ENCODE measurements at places on chromosomes 5 and 9.

- no peak for DNase-seq
Measured at GRCh38 chr9:105438141-105438806, 9.6 kb upstream of the FSD1L start.

DNA sequence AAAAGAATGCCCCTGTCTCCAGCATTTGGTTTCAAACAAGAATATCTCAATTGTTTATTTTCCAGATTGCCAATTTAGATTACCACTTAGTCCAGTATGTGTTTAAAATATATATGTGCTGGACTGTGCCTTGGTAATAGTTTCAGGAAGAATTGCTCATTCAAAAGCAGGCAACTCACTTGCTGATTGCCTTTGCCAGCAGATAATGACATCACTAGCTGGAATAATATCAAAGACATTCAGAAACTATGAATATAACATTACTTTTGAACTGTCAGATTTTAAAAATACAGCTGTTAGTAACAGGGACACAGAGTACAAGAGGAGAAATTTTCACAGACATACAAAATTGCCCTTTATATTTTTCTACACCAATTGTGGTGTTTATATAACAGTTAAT, 96.0 kb upstream of the ITGA2 start:
- DNase-seq, result peak; percentile 81

- DNase-seq, result no peak
Measured at GRCh38 chr5:83220331-83220730, 143.0 kb downstream of the XRCC4 start.

DNA sequence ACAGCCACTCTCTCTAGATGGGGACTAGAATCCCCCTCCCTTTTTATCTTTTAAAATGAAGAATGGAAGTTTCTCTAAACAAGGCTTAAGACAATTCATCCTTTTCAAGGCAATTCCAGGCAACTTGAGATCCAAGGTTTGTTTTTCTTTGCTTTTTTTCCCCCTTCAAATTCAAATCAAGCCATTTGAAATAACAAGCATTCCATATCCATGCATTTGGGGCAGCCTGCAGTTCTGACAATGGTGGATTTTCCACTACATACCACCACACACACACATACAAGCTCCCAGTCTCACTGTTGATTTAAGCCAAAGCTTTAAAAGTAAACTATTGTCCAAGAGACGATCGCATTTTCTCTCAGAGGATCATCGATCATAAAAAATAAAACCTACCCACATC, 424 bp downstream of the INSYN2B start:
- DNase-seq, result no peak

DNA sequence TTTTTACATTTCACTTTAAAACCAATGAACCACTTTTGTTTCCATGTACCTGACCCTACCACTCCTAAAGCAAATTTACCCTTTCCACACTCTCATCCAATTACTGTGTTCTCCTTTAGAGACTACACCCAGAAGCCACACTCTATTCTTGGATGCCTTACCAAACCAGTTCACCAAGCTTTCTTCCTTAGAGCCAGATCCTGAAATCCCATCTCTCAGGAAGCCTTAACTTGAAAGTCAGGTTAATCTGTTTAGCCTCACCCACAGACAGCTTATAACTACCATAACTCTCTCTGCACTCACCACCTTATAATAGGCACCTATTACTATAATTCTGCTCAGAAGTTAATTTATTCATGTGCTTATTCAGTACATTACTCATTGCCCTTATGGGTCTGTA, 4.3 kb downstream of the CSNK1A1 start:
- no peak for DNase-seq

- no peak for DNase-seq
Measured at GRCh38 chr9:12194731-12195130, 498.5 kb upstream of the TYRP1 start.

DNA sequence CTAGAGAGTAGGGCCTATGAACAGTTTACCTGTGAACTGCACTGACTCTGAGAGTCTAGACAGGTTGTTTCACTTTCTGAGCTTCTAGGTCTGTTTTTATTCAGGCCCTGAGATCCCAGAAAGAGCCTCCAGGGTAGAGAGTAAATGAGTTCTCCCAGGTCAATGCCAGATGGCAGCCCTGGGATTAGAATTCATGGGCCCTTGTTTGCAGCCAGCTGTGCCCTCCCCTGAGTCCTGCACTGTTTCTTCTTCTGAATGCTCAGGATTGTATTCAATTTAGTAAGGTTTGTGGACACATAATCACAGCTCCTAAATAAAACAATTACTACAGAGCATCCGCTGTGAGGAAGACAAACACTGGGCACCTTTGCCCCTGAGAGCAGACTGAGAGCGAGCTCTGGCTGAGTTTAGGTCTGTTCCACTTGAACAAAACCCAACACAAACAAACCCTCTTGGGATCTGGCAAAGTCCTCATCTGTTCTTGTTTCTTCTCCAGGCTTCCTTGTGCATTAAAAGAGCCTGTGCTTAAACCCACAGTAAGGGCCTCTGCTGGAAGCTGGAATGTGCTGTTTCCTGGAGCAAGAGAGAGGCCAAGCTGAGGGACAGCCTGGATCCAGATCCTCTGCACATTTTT, 29.9 kb downstream of the FAM219A start:
- no peak for DNase-seq

- no peak for DNase-seq
Measured at GRCh38 chr5:111887706-111888105, 130.7 kb upstream of the NREP start.

- DNase-seq, result no peak
Measured at GRCh38 chr9:649128-650074, 192.1 kb upstream of the DMRT1 start.

- DNase-seq, result peak; percentile 93
Measured at GRCh38 chr9:88011005-88011766, 36.9 kb upstream of the CDK20 start.

DNA sequence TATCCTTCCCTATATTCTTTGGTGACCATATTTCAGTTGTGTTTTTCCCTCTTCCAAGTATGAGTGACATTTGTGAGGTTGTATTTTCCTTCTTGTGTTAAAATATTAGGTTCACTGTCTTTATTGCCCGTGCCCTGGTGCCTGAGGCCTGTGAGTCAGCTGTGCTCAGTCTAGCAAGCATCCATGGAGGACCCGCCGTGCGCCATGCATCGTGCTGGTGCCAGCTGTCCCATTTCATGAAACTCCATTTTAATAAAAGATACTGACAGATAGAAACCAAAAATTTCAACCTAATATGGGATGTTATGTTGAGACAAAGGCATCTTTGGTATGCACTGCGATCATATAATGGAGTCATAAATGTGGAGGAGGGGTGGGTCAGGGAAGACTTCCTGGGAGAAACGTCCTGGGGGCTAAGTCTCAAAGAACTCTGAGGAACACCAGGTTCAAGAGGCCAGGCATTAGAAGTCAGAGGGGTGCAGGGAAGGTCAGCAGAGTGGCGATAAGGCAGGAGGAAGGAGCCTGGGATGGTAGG, 34.0 kb upstream of the FGF1 start:
- no peak for DNase-seq

DNA sequence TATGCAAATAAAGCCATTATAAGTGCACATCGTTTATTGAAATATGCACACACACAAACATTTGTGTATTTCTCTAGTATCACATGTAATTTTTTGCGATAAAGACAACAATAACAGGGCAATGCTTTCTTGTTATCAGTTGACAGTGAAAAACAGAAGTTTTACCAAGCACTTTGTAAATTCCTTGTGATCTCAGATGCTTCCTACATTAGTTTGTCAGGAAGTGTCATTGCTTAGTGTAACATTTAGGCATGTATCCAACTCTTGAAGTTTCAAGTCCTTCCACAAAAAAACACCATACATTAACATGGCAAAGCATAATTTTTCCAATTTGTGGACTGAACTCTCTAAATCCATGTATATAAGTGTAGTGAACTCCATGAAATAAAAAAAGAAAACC, 46.4 kb downstream of the MOCS2 start:
- DNase-seq, result no peak

DNA sequence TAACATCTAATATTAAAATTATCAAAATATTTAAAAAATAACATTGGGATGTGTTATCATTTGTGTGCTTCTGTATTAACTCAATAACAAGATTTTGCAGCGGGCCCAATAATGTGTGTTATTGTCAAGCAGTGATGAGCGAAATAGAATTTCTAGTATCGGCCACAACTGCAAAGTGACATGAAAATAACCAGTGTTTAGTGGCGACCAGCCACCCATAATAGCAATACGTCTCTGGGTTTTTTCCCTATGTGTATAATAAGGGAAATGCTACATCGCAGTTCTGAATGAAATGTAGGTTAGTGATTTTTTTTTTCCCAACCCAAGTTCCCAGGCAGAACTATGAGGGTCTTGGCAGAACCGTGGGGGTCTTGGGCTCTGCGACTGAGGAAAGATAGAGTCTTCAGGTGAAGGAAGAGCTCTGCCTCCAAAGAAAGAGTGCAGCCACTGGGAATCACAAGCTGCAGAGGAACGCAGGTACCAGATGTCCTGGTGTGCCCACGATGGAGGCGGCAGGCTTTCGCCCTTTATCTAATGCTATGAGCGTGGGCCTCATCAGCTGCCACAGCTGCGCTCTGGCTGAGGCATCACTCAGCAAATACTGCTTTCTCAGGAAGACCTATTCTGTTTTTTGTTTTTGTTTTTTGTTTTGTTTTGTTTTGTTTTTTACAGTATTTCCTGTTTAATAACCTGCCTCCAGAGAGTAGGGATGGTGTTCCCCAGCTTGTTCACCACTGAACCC, 235.0 kb downstream of the ROR2 start:
- no peak for DNase-seq

DNA sequence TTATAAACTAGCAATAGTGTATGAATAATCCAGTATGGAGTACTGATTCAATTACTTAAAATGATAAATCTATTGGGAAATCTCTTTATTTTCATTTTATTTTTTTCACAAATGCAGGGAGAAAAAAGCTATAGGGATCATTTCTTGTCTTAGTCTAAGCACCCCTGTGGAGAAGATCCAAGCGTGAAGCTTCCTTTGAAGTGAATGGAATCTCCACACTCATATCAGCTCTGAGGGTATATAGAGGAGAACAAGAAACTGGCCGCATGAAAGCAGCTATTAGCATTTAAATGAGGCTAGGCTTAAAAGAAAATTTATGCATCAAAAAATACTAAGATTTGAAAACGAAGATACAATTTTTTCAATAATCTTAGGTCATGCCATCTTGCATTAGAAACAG, 12.9 kb upstream of the PAM start:
- no peak for DNase-seq

- DNase-seq, result no peak
Measured at GRCh38 chr5:32362527-32362926, 49.8 kb upstream of the MTMR12 start.

DNA sequence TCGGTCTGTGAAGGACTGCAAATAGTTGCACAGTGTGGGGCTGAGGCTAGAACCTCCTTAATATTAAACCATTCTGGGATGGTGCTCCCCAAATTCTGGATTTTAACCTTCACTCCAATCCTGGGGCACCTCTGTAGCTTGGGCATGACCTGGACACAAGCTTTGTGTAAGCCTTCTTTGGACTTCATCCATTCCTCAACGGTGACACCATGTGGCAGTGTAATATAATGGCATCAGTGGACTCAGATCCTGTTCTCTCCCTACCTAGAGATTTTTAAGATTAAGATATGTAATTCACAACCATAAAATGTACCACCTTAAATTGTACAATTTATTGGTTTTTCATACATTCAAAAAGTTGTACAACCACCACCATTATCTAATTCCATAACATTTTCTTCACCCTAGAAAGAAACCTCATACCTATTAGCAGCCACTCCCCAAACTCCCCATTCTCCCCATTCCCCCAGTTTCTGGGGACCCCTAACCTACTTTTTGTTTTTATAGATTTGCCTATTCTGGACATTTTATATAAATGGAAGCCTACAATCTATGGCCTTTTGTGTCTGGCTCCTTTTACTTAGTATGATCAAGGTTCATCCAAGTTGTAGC, 4.8 kb upstream of the PLGRKT start:
- DNase-seq, result peak; percentile 83

DNA sequence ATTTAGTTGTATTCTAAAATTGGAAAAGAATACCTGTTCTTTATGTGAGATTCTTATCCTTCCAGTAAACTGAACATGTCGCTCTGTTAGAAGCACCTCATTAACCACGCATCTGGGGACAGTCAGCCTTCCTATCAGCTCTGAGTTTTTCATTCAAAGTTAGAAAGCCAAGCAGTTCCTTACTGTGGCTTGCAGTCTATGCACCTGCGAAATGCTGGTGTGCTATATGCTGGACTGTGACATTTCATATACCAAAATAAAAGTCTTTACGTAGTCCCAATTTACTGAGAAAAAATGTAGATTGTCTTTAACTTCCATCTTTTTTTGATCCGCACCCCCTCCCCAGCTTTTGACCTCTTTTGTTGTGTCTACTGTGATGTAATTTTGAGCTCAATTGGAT, 4.3 kb downstream of the ANP32B start:
- no peak for DNase-seq

DNA sequence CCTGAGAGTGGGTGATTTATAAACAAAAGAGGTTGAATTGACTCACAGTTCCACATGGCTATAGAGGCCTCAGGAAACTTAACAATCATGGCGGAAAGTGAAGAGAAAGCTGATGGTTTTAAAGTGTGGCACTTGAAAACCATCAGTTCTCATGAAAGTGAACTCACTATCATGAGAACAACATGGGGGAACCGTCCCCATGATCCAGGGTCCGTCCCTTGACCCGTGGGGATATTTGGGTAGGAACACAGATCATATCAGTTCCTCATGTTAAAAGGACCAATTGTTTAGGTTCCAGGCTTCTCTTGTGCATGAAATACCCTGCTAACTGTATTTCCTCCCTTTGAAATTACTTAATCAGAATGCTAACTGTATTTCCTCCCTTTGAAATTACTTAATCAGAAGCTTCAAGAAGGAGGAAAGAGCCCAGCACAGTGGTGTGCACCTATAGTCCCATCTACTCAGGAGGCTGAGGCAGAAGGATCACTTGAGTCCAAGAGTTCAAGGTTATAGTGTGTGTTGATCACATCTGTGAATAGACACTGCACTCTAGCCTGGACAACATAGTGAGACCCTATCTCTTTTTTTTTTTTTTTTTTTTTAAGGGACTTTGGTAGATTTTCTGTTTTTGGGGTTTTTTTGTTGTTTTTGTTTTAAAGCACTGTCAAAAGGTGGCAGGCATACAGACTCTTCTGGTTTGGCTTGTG, 24.8 kb downstream of the TTC1 start:
- DNase-seq, result no peak

- no peak for DNase-seq
Measured at GRCh38 chr9:126453156-126453963, 126.7 kb downstream of the MVB12B start.

DNA sequence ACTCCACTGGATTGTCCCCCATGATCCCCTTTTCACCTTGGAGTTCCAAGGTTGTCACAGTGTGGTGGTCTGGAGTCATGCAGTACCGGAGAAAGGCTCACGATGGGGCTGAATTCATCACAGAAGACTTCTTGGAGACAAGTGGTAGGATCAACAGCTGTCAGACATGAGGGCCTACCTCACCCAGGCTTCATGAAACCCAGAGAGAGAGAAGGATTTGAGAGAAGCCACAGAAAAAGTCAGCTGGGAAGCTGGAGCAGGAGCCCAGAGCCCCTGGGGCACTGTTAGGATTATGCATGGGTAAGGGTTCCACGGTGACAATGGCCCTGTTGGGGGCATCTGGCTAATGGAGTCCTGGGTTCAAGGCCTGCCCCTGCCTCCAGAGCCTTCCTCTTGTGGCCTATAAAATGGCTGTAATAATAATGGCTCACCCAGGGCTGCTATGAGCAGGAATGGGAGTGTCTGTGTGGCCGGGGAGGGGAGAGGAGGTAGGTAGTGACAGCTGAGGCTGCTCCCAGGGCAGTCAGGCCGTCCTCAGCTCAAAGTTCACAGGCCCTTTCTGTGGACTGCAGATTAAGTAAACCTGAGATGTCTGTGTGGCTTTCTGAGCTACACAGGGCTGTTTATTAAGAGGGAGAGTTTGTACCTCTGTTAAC, 910 bp downstream of the TRIM14 start:
- peak; percentile 88 for DNase-seq

GRCh38 chr9:91156451-91157234, 205.1 kb downstream of the AUH start:
- DNase-seq, result no peak
